ENCODE measurements at places on chromosomes 12 and 14.
A peak's percentile ranks its signal among the peaks of the same experiment; 100 is the strongest.

- peak overlapping the region; percentile 82 for H3K27ac ChIP-seq
- H3K27me3 ChIP-seq: no peaks in the 10 kb centered on the region
- H3K36me3 ChIP-seq: peaks cover 32% of the 10 kb centered on the region
- DNase-seq: no peak
- peaks cover 16% of the 10 kb centered on the region for H3K4me1 ChIP-seq
- H3K4me3 ChIP-seq: peak overlapping the region; percentile 77
These were observed 1.2 kb downstream of the ZNF641 start for GRCh38 chr12:48349471-48349870.

DNA sequence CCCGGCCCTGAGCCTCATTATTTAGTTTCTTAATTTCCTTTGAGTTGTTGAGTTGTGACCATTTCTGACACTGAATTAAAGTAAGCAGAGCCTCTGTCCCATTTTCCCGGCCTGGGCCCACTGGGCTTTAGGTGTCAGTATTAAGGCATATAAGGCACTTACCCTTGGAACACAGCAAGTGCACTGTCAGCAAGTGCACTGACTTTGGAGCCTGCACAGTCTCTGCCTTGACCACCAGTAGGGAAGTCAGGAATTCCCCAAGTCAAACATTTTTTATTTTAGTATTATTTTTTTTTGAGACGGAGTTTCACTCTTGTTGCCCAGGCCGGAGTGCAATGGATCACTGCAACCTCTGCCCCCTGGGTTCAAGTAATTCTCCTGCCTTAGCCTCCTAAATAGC is 56.6 kb downstream of the MAX start:
- H3K27me3 ChIP-seq: no peaks in the 10 kb centered on the region
- H3K4me1 ChIP-seq: no peaks in the 10 kb centered on the region
- peaks cover 19% of the 10 kb centered on the region for H3K36me3 ChIP-seq
- no peak for DNase-seq

DNA sequence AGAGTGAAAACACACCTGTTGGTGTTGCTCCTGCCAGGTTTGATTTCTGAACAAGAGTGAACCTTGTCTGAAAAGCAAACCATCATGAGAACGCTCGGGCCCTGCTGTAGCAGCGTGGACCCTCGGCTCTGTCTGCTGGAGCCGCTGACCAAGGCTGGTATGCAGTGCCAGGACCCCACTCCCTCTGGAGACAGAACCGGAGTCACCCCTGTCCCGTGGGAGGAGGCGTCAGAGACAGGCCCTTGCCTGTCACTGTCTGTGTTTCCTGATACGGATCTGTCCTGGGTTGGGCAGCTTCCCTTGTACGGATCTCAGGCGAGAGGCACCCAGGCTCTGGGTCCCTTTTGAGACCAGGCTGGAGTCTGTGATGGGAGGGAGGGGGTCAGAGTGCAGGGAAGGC is 111.6 kb downstream of the ADGRD1 start:
- H3K4me1 ChIP-seq: no peaks in the 10 kb centered on the region
- H3K27me3 ChIP-seq: peaks cover 3% of the 10 kb centered on the region
- H3K27ac ChIP-seq: no peak overlapping the region
- H3K4me3 ChIP-seq: no peak overlapping the region
- H3K36me3 ChIP-seq: no peaks in the 10 kb centered on the region
- no peak for DNase-seq

DNA sequence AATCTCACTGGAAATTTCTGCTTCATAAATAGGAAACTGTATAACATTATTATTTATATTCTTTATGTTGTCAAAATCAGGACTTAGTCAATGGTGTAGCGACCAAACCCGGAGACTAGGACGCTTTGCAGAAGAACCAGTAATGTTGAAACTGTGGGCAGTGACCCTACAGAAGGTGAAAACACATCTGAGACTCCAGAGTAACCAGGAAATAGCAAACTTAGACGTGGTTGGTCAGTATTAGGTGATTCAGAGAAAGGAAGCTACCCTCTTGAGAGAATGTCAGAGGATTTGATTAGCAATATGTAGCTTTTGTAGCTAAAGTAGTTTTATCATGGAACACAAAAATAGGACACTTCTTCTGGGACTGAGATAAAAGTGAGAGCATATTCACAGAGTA is 381.9 kb downstream of the SLC16A7 start:
- H3K36me3 ChIP-seq: no peaks in the 10 kb centered on the region
- no peaks in the 10 kb centered on the region for H3K27me3 ChIP-seq
- no peak overlapping the region for H3K4me3 ChIP-seq
- no peak for DNase-seq
- no peak overlapping the region for H3K27ac ChIP-seq
- H3K4me1 ChIP-seq: no peaks in the 10 kb centered on the region

DNA sequence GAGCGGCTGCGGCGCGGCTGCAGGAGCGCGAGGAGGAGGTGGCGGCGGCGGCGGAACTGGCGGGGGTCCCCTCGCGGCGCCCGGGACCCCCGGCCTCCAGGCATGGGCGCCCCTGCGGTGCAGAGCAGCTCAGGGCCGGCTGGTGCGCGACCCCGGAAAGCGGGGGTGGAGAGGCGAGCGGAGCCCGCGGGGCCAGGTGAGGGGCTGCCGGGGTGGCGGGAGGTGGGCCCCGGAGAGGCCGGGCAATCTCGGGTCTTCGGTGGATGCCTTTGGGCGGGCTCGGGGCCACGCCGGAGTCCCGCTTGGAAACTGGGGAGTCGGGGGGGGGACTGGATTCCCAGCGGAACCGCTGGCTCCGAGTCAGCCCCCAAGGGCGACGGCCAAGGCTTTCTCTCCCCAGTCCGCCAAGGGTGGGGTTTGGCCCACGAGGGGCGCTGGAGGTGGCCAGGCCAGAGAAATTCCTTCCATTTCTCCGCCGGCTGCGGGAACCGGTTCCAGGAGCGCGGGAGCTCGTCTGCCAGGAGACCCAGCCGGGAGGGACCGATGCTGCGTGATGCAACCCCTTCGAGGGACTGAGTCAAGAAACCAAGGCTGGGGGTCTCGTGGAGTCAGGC is 13.9 kb upstream of the NR4A1 start:
- H3K27me3 ChIP-seq: no peaks in the 10 kb centered on the region
- peaks cover 30% of the 10 kb centered on the region for H3K4me1 ChIP-seq
- peak overlapping the region; percentile 44 for H3K4me3 ChIP-seq
- no peaks in the 10 kb centered on the region for H3K36me3 ChIP-seq

GRCh38 chr14:51430633-51431032 is 190.6 kb downstream of the TMX1 start:
- no peaks in the 10 kb centered on the region for H3K36me3 ChIP-seq
- peaks cover 3% of the 10 kb centered on the region for H3K27me3 ChIP-seq
- no peak for DNase-seq
- no peak overlapping the region for H3K4me3 ChIP-seq
- no peaks in the 10 kb centered on the region for H3K4me1 ChIP-seq

DNA sequence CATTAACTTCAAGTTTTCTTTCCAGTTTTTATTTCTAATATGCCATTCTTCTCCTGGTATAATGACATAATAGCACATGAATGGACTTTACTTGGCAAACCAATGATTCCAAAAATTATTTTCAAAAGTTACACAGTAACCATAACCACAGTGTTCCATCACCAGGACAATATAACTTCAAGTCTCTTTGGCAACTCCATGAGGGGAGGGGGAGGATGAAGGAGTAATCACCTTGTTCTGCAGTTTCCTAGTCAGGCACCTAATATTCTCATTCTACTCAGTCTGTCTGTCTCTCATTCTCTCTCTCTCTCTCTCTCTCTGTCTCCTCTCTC is 66.6 kb downstream of the BTG1 start:
- DNase-seq: no peak
- no peaks in the 10 kb centered on the region for H3K36me3 ChIP-seq
- H3K27me3 ChIP-seq: no peaks in the 10 kb centered on the region
- peaks cover 4% of the 10 kb centered on the region for H3K4me1 ChIP-seq

- H3K4me1 ChIP-seq: peaks cover 14% of the 10 kb centered on the region
- no peak overlapping the region for H3K27ac ChIP-seq
- no peak for DNase-seq
- no peaks in the 10 kb centered on the region for H3K27me3 ChIP-seq
- peaks cover 7% of the 10 kb centered on the region for H3K36me3 ChIP-seq
These were observed 76.7 kb downstream of the NCOR2 start for GRCh38 chr12:124490584-124491305.

GRCh38 chr12:58920102-58920960 is at the start of gene LRIG3:
Gene LRIG3 (minus strand): TSS chr12:58920504. CDS start chr12:58920235, 269 bp downstream.
- no peaks in the 10 kb centered on the region for H3K4me1 ChIP-seq
- no peak for DNase-seq
- peaks cover 3% of the 10 kb centered on the region for H3K27me3 ChIP-seq
- no peak within 1 kb of the TSS for H3K27ac ChIP-seq

DNA sequence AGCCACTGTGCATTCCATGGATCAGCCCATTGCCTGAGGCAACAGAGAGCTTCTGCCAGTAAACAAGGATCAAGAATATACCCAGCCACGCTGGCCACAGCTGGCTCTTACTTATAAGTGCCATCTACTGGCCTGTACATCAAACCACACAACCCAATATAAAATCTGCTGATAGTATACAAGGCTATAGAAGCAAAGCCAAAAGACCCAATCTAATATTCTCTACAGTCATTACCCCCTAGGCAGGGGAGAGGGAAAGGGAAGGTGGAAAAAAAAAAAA is 4.4 kb upstream of the FAM186B start:
- H3K27ac ChIP-seq: no peak overlapping the region
- no peaks in the 10 kb centered on the region for H3K4me1 ChIP-seq
- no peaks in the 10 kb centered on the region for H3K27me3 ChIP-seq
- H3K36me3 ChIP-seq: no peaks in the 10 kb centered on the region
- H3K4me3 ChIP-seq: no peak overlapping the region

DNA sequence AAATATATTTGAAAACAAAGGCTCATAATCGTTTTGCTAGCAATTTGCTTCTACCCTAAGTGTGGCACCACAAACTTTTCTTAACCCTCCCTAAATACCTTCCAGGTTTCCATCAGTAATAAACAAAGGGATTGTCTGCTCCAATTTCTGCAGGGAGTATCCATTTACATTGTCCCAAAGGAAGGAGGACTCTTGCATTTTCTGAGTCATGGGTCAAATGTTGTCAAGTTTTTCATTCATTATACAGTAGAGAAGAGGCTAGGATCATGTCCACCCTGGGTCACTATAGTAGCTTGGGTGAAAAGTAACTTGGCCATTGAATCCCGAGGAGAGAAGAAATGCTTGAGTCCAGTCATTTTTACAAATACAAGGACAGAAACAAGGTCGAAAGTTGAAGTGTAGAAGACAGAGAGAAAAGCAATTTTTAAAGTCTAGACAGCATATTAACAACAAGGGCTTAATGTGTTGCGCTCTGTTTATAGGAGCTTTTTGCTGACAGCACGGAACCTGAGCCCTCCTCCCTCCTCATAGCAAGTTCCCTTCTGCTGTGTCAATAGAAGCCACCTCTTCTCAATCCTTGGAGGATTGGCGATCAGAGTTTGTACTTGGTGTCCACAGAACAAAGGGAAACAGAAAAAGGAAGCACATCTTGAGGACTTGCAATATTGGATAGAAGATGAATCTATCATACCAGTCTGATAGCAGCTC is 53.1 kb downstream of the TMEM30B start:
- no peaks in the 10 kb centered on the region for H3K4me1 ChIP-seq
- no peaks in the 10 kb centered on the region for H3K36me3 ChIP-seq
- no peak overlapping the region for H3K4me3 ChIP-seq
- DNase-seq: no peak

DNA sequence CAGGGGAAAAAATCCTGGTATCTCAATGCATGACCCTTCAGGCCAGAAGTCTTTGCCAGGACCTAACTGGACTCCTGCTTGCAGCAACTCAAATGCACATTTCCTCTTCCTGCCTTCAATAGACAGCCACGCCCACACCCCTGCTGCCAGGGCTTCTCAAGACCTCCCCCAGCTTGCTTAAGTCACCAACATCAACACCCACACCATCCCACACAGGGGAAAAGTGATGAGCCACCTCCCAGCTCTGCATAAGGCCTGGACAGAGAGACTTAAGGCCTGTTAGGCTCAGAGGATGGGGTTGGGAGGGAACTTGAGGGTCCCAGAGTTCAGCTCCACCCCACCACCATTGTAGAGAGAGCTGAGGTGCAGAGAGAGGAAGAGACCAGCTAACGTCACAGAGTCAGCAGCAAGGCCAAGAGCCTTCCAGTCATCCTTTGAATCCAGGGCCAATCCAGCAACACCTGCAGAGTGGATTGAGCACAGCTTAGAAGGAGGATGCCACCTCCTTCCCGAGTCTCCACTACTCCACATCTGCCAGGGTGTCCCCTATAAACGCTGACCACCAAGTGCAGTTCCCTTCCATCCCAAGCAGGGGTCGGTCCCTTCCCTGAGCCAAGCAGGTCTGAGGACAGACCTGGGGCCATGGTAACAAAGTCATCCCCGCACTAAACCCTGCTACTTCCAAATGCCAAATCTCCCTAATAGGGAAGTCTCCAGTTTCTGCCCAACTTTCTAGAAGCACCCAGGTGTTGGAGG is 50.0 kb downstream of the KDM2B start:
- H3K27ac ChIP-seq: peak overlapping the region; percentile 52
- peaks cover 24% of the 10 kb centered on the region for H3K36me3 ChIP-seq
- peaks cover 27% of the 10 kb centered on the region for H3K4me1 ChIP-seq
- peak; percentile 54 for DNase-seq
- H3K27me3 ChIP-seq: no peaks in the 10 kb centered on the region

- H3K27me3 ChIP-seq: no peaks in the 10 kb centered on the region
- H3K36me3 ChIP-seq: no peaks in the 10 kb centered on the region
- H3K4me3 ChIP-seq: no peak overlapping the region
- H3K4me1 ChIP-seq: no peaks in the 10 kb centered on the region
- DNase-seq: no peak
These were observed 275.2 kb downstream of the FBXL14 start for GRCh38 chr12:1319212-1319611.

GRCh38 chr14:59055439-59056045 is 132.9 kb upstream of the DAAM1 start:
- H3K36me3 ChIP-seq: no peaks in the 10 kb centered on the region
- H3K27me3 ChIP-seq: no peaks in the 10 kb centered on the region
- no peak overlapping the region for H3K27ac ChIP-seq
- no peaks in the 10 kb centered on the region for H3K4me1 ChIP-seq
- H3K4me3 ChIP-seq: no peak overlapping the region

DNA sequence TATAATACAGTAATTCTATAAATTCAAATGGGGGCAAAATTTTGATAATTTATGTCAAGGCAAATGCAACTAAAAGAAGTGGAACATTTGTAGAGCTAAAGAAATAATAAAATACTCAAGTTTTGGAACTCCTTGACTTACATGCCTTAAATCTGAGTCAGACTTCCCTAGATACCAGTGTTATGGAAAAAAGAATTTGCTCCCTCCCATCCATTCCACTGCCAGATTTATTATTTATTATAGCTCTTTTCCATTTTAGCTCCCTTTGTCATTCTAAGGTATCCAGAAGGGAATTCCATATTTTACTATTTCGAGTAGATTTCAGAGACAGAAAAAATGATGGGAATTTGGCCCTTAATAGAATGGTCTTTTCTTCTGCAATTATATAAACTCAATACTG is 44.0 kb downstream of the RHOJ start:
- no peak overlapping the region for H3K27ac ChIP-seq
- H3K4me1 ChIP-seq: no peaks in the 10 kb centered on the region

DNA sequence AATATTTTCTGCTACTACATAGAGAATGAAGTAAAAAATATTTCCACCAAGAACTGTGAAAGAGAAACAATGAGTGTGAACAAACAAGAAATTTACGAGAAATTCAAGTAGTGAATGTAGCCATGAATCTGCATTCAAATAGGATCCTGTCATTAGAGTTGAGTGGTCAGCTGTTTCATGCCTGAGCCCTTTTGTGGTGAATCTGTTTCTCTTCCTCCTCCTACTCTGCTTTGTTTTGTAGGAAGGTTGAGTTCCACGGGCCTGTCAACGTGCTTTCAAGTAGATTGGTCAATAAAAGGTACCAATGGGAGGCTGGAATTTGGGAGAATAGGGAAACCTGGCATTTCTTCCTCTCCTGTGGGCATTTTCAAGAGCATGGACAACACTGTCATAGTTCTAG is 1749.6 kb upstream of the FLRT2 start:
- no peak for DNase-seq
- H3K4me3 ChIP-seq: no peak overlapping the region
- H3K36me3 ChIP-seq: no peaks in the 10 kb centered on the region
- H3K27ac ChIP-seq: no peak overlapping the region
- no peaks in the 10 kb centered on the region for H3K4me1 ChIP-seq

Measured in effector memory CD4-positive, alpha-beta T cell (primary cell).